ENCODE measurements at places on chromosomes 1 and 21.

DNA sequence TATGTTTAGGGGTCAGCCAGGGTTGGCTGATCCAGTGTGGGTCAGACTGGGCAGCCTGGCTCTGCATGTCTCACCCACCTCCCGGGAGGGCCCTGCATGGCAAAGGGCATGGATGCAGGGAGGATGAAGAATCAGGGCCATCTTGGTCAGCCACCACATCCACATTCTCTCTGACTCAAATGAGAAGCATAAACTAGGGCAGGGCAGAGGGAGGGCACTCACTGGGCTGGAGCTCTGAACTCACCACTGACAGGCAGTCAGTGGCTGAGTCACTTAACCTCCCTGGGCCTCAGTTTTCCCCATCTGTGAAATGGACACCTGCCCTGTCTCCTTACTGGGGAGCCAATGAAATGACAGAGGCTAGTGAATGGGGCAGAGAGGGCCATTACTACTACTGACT, 4.3 kb upstream of the CELA2A start:
- DNase-seq: no peak

GRCh38 chr1:25468033-25468432, 37.3 kb downstream of the MACO1 start:
- no peak for DNase-seq

DNA sequence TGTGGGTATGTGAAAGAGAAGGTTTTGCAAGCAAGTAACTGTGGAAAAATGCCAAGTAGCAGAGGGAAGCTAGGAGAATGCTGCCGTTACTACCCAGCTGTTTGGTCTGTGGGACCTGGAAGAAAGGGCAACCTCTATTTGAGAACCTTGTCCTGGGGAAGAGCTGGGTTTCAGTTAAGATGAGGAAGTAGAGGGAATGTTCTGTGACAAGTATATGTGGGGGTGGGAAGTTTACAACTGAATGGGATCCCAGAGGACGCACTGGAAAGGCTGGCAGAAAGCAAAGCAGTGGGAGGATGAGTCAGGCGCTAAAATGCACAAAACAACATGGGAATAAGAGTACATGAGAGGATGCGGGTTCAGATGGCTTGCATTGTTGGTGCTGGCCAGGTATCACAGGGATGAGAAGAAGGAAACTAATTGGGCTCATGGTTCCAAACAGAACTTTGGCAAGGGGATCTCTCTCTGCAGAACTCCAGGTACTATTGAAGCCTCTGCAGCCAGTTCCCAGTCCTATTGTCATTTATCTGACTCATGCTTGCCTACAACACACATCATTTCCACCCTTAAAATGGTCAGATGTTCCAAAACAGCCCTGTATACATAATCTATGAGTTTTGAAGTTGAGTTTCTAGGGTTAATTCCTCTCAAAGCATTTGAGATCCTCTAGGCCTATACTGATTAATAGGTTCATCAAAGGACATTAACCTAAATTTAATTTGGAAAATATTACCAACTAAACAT, 88.5 kb upstream of the VAV3 start:
- no peak for DNase-seq

- DNase-seq: no peak
Observed at GRCh38 chr1:6794164-6794563, 8.9 kb downstream of the CAMTA1 start.

DNA sequence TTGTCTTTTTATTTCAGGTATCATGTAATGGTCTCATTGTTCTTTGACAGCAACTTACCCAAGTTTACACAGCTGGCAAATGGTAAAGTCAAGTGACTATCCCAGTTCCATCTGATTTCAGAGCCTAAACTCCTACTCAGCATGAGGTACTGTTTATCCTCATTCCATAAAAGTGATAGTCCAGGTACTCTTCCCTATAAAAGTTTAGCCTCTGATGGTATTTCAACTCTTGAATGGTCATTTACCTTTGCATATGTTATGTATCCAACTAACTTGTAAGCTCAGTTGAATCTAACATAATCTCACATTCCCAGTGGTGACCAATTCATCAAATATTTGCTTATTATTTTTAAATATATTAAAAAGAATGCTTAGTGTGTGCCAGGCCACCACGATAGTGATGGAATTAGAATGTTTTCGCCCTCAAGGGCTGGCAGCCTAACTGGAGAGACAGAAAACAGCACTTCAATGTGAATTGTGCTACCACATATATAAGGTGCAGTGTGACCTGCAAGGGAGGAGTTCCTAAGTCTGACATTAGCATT, 307.1 kb downstream of the CTH start:
- no peak for DNase-seq

- no peak for DNase-seq
Observed at GRCh38 chr1:57345916-57346315, 77.9 kb downstream of the DAB1 start.

DNA sequence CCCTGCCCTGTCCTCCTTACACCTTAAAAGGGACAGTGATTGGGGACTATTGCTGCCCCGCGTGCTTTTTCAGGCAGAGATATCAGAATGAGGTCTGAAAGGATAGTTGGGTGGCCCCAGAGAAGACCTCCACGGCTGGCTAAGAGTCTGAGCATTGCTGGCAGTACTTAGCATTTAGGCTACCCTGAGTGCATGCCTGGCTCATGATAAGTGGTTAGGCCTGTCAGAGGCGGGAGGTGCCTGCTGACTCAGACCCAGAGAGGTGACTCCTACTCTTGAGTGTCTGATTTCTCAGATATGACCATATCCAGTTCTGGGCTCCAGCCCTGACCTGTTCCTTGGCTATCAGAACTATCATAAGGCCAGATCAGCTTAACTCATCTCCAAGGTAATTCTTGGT, 213.7 kb downstream of the PBX1 start:
- DNase-seq: peak; percentile 45

DNA sequence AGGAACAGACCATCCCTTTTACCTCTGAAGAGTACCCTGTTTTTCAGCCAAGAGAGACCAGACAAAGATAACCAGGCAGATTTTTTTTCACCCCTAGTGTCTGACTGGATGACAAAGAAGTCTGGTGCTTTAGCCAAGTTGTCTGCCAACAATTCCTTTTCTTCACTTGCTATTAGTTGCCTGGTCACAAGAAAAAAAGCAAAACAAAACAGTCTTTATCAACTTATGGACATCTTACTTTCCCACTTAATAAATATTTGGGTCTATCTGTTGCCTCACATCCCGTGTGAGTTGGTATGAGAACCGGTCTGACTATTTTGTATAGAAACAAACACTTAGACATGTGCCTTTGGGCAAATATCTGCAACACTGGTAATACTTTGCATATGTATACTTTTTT, 662.9 kb downstream of the PLPP3 start:
- no peak for DNase-seq

DNA sequence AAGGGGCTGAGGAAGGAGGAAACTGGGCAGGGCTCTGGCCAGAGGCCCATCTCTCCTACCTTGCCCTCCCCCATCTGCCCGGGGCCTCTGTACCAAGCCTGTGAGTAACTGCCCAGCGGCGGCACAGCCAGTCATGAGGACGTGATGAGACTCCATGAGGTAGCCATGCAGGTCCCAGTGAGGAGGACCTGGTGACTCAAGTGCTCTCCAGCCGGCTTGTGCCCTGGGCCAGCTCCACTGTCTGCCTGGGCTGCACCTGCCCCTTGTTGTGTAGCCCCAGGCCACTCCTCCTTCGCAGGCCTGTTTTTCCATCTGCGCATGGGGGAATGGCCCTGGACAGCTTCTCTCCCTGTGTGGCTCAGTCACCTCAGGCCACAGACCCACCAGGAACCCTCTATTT, 42.0 kb upstream of the PADI1 start:
- no peak for DNase-seq
